ENCODE measurements at places on chromosomes 7 and 10.

- DNase-seq: no peak
These were observed 21.6 kb upstream of the COL13A1 start for GRCh38 chr10:69780077-69780476.

GRCh38 chr7:7858559-7858958 is 110.0 kb upstream of the GLCCI1 start:
- no peak for DNase-seq

- no peak for DNase-seq
These were observed 16.4 kb downstream of the ZNF488 start for GRCh38 chr10:47367646-47368045.

DNA sequence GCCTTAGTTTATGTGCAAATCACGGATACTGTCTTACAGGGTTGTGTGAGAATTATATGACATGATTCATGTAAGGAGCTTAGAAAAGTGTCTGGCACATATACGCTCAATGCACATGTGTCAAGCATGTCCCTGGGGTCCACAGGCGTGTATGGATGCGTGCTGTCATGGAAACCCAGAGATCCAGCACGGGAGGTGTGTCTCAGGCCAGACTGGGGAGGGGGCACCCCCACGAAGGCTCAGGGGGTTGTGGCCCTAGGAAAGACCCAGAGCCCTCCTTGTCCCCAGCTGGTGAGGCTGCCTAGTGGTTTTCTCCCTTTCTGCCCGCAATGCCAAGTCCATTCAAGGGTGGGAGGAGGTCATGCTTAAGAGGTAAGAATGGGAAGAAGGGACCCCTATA is 9.1 kb downstream of the BTBD16 start:
- no peak for DNase-seq

GRCh38 chr10:132270721-132271457 is 36.9 kb downstream of the STK32C start:
- no peak for DNase-seq

DNA sequence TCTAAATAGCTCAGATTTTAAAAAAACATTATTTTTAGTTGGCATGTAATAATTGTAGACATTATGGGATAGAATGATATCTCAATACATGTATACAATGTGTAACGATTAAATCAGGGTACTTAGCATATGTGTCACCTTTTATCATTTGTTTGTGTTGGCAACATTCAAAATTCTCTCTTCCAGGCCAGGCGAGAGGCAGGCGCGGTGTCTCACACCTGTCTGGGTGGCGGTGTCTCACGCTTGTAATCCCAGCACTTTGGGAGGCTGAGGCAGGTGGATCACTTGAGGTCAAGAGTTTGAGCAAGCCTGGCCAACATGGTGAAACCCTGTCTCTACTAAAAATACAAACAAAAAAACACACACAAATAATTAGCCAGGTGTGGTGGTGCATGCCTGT is 151.7 kb downstream of the RTKN2 start:
- DNase-seq: no peak

- DNase-seq: peak; percentile 56
These were observed at the start of gene PALS2 for GRCh38 chr7:24572997-24573553. Gene PALS2, plus strand, starts transcription at chr7:24573452. Its CDS starts 50,216 bp downstream, at chr7:24623668.

GRCh38 chr10:14553448-14553847 is 221.2 kb downstream of the FAM107B start:
- peak; percentile 73 for DNase-seq

- no peak for DNase-seq
These were observed 200.4 kb downstream of the DKK1 start for GRCh38 chr10:52514481-52514880.

- DNase-seq: no peak
These were observed 1078.9 kb downstream of the NRG3 start for GRCh38 chr10:82953909-82954308.

GRCh38 chr10:97844678-97845077 is 5.0 kb upstream of the GOLGA7B start:
- no peak for DNase-seq

DNA sequence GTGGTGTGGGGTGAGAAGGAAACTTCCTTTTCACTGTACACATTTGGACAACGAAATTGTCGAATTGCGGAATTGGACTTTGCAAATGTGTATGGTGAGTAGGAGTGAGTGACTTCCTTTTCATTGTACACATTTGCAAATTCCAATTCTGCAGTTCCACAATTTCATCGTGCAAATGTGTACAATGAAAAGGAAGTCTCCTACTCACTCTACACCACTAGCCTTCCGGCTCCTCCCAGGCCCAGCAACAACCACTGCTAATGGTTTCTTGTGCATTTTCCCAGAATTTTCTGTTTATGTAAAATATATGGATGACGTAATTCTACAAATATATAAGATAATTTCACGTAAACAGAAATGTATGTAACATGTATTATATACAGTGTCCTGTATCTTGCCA is 118.5 kb downstream of the ARL4A start:
- DNase-seq: no peak

DNA sequence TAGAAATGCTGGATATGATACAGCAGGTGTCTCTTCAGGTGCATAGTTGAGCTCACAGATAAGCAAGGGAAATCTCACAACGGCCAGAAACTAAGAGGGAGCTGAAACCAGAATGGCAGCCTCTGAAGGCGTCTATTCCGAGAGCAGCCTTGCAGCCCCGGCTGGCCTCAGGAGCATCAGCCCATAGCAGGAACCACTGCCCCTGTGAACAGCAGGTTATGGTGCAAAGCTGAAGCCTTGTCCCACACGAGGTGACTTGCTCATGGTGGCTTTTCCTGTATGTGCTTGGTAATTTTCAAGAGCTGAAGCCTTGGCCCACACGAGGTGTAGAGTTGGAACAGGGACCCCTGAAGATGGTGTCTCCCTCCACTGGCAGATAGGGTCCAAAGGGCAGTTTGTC is 33.2 kb downstream of the BNIP3 start:
- DNase-seq: no peak

DNA sequence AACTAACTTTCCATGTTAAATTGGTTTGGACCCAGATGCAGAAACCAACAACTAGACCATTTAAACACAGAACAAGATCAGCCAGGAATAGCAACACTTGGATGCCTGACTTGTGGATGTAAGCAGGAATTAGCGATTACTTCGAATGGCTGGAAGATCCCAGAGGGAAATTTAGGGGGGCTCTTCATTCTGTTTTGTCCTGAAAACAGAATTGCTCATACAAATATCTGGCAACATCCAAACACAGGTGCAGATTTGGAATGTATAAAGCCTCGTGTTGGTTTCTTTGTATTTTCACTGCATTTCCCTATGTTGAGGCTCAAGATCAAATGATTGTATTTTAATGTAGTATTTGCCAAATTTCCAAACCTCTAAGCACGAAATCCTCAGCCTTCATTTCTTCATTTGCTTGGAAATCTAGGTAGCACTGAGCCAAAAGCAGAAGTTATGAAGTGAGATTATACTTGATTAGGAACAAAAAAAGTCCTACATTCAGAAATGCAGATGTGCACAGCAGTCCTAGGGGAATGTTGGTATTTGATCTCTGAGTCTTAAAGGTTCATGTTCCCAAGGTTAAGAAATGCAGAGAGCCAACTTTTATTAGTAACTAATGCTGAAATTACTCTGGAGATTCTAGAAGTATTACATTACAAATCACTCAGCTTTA is 248.7 kb upstream of the TCF7L2 start:
- no peak for DNase-seq

DNA sequence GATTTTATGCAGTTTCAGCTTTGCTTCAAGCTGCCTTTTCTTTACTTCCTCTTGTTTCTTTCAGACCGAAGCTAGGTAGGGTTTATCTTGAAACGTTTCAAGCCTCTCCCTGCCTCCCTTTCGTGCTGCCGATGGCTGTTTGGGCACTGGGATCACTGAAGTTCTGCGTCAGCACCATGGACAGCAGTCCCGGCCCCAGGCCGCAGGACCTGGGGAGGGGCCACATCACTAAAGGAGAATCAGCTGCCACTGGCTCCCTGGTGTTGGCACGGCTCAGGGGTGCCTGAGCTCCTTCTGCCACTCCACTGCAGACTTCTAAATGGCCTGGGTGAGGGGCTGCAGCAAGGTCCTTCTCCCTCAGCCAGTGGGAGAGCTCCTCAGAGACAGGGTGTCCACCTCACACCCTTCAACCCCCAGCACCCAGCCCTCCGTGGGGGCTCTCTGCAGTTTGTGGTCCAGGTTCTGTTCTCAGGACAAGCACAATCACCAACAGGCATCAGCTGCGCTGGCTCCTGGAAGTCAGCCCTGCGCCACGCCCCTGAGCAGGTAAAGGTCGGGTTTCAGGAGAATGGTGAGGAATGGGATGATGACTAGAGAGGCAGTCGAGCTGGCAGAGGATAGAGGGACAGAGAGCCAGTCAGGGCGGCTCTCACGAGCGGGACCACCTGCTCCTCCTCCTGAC is 387.2 kb downstream of the TCERG1L start:
- DNase-seq: no peak

GRCh38 chr10:123136806-123137642 is 1.3 kb downstream of the HMX3 start:
- no peak for DNase-seq

DNA sequence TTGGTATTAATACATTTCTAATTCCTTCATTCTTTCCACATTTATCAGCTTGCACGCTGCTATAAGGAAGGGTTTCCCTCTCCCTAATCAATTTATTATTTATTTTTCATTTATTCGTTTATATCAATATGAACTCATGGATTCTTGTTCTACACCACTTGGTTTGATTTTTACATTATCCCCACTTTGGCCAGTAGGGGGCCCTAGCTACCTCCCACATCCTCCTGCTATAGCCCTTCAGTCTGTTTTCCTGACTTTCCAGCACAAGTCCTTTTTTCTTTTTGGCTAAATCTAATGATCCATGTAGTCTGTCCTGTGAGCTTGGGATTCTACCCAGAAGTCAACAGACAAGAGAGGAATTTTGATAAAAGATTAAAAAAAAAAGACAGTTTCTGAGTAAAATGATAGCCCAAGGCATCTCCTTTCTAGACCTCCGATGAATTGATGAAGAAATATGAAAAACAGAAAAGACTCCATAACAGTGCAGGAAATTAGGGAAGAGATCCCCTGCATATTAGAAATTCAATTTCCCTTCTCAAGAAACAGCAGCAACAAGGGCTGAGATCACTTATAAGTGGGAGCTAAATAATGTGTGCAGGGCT is 47.7 kb downstream of the LYZL2 start:
- DNase-seq: peak; percentile 63

DNA sequence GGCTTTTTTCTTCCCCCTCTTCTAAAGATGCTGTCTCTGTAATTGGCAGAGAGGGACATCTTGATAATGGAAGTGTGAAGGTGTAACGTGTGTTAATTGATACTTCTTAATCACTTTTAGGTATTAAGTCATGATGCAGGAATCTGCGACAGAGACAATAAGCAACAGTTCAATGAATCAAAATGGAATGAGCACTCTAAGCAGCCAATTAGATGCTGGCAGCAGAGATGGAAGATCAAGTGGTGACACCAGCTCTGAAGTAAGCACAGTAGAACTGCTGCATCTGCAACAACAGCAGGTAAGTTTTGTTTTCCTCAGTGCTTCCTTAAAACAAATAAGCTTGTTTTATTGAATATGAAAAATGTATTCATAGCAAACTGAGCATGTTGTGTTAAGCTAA is 11.8 kb downstream of the FOXP2 start:
- DNase-seq: no peak

- no peak for DNase-seq
These were observed 261.4 kb downstream of the ZMYND11 start for GRCh38 chr10:396535-397220.

DNA sequence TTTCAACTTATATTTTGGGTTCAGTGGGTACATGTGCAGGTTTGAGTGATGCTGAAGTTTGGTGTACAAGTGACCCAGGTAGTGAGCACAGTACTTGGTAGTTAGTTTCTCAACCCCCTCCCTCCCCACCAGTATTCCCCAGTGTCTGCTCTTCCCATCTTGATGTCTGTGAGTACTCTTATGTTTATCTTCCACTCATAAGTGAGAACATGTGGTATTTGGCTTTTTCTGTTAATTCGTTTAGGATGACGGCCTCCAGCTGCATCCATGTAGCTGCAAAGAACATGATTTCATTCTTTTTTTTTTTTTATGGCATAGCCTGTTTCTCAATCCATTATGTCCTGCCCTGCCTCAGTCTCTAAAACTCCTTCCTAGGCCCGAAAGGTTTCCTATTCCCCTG is 222.1 kb downstream of the WDR37 start:
- DNase-seq: no peak

- DNase-seq: no peak
These were observed 4.6 kb upstream of the LDB3 start for GRCh38 chr10:86663576-86664339.

DNA sequence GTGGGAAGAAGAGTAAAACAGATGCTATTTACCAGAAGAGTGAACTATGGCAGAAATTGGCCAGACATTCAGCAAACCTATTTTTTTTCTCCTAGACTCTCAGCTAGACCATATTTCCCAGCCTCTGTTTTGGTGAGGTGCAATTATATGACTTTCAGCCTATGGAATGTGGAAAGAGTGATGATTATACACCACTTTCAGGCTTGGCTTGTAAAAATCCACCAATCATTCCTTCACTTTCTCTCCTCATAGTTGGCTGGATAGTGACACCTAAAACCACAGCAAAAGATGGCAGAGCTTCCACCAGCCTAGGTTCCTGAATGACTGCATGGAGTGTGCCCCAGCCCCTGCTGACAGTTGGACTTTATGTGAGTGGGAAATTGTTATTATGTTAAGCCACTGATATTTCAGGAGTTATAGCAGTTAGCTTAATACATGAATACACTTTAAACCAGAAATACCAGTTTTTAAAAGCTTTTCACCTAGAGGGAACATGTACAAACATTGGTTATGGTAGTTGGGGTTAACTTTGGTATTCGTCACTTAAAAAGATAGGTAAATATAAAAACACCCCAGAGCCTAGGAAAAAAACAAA is 19.1 kb upstream of the TNKS2 start:
- no peak for DNase-seq

- DNase-seq: no peak
These were observed 1.8 kb upstream of the AKR1C3 start for GRCh38 chr10:5092375-5092774.

DNA sequence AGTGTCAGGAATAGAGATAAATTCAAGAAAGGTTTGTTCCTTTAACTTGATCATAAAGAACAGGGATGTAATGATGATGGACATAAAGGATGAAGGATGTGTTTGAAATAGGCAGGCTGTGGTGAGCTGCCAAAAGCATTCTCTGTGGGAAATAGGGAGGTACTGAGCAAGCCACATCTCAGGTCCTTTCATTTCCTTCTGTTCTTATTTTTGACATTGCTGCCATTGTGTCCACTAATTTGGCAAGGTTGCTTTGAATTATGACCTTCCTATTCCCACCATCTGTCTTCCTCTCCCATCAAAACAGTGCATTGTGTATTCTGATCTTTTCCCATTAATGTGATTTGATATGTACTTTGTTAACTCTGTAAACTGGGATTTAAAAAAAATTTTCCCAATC is 9.4 kb downstream of the SCRN1 start:
- DNase-seq: no peak

Data from kidney glomerular epithelial cell (primary cell).